ENCODE measurements at places on chromosomes 11 and 22.

DNA sequence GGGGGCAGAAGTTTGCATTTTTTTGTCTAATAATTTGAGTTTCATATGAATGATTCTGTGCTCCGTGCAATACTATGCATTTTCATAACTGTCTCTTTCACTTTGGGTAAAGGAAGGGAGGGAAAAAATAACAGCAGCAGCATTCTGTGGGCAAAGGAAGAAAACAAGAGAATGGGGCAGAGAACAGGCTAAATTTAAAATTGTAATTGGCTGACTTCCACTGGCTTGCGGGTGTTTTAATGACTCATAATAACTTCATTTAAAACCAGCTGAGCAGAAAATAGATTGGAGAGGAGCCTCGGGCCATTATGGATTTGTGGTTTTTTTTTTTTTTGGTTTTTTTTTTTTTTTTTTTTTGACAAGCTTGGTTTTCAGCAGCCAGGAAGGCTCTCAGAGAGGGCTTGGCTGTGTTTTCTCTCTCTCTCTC lies 107.4 kb downstream of the ZBTB16 start:
- no peak for DNase-seq

DNA sequence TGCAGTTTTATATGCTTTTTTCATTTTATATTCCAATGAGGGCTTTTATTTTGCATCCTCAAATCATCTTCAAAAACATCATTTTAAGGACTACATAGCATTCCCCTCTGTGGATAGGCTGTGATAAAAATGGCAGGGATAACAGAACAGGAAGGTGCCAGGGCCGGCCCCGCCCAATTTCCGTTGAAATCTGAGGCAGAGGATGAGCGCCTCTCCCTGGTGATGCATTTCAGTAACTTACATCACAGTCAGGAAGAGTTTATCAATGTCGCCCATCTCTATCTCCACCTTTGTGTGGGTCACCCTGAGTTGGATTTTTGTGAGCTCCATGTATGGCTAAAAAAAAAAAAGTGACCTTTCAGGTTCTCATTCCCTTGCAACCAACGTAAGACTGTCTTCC lies 201.6 kb downstream of the DSCAML1 start:
- DNase-seq: no peak

DNA sequence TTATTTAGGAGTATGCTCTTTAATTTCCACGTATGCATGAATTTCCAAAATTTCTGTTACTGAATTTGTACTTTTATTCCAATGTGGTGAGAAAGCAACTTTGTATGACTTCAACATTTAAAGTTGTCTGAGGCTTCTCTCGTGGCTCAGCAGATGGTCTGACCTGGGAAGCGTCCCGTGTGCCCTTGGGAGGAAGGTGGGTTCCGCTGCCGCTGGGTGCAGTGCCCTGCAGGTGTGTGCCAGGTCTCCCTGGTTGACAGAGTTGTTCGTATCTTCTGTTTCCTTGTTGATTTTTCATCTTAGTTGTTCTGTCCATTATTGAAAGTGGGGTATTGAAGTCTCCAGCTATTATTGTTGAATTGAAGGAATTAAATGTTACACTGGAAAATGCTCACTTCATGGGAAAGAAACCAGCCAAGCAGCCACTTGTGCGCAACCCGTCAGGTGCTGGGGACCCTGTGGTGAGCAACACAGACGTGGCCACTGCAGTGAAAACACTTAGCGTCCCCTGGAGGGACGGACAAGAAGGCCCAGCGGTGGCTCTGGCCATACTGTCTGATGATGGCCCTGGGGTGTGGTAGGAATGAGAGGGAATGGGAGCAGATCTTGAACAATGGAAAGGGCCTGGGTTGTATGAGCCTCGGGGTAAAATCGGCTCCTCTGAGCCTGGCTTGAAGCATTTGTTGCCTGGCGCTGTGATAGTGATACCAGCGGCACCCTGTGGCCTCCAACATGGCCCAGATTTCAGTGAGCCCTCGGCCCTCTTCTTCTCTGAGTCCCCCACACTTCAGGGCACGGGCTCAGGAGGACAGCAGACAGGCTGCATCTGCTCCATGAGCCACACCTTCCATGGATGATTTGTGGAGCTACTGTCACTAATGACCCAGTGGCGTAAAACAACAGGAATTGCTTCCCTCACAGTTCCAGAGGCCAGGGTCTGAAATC lies 31.5 kb upstream of the KRTAP5-7 start:
- no peak for DNase-seq

DNA sequence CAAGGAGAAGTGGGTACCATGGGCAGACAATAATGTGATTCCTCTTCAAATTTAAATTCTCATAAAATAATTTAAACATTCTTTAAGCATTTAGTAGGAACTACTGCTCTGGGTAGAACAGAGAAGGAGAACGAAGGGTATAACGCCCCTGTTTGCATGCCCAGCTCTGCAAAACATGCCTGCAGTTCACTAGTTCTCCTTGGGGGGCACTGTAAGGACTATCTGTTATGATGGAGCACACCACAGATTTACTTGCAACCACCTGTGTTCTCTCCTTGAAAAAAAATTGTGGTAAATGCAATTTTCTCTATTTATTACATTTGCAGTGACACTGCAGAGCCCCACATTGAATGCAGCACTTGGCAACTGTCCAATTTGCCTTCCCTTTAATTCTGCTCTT lies 100.3 kb downstream of the GUCY1A2 start:
- DNase-seq: no peak

GRCh38 chr11:12745787-12746186 lies 71.6 kb downstream of the TEAD1 start:
- no peak for DNase-seq

- DNase-seq: no peak
Observed at GRCh38 chr22:44108806-44109385, 71.8 kb upstream of the PARVG start.

DNA sequence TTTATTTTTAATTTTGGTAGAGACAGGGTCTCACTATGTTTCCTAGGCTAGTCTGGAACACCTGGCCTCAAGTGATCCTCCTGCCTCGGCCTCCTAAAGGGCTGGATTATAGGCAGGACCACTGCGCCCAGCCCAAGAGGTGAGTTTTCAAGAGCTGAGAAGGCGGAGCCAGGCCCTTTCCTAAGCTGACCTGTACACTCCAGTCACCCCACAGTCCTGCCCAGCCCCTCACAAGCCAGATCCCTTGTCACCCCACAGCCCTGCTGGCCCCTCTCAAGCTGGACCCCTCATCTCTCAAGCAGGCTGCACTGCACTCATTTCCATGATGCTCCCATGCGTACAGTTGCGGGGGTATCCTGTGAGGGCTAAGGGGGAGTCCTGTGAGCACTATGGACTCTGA lies 2.9 kb downstream of the DENND6B start:
- DNase-seq: no peak

DNA sequence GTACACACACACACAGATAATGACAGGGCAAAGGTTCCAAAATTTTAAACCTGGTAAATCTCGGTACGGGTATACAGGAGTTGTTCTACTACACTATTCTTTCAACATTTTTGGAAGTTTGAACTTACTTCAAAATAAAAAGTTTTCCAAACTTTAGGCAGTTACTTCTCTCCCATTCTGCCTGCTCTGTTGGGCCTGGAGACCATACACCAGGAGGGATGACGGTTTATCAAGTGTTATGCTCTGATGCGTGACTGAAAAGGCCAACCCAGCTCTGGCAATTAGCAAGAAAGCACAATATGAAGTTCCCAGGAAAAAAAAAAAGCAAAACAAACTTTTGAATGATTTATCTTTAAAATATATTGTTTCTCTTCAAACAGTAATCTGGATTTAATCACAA lies 969 bp downstream of the SERPIND1 start:
- no peak for DNase-seq

DNA sequence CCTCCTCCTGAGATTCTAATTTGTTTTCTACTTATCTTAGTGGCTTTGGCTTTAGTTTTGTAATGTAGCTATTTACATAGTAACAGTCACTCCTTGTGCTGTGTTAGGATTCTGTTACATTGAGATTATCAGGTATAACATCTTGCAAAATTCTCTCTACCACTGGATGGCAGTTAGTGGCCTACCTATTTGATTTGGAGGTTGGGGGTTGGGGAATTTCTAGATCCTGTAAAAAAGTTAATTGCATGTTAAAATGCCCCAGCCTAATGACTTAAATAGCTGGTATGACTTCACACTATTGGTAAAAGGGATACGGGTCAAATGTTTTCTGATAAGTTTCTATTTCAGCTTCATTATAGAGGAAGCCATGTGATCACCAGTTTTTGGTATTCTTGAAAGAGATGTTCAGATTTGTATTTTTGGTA lies 2.8 kb downstream of the GRK3 start:
- DNase-seq: no peak

- no peak for DNase-seq
Observed at GRCh38 chr11:69939551-69940245, 120.5 kb upstream of the FGF3 start.

GRCh38 chr11:92948116-92948515 lies 21.3 kb upstream of the MTNR1B start:
- DNase-seq: no peak

GRCh38 chr11:72828081-72828567 lies 13.9 kb downstream of the ATG16L2 start:
- DNase-seq: no peak

- no peak for DNase-seq
Observed at GRCh38 chr11:116239247-116239646, 533.5 kb downstream of the BUD13 start.

GRCh38 chr11:130522284-130522961 lies 74.0 kb downstream of the ADAMTS15 start:
- no peak for DNase-seq

DNA sequence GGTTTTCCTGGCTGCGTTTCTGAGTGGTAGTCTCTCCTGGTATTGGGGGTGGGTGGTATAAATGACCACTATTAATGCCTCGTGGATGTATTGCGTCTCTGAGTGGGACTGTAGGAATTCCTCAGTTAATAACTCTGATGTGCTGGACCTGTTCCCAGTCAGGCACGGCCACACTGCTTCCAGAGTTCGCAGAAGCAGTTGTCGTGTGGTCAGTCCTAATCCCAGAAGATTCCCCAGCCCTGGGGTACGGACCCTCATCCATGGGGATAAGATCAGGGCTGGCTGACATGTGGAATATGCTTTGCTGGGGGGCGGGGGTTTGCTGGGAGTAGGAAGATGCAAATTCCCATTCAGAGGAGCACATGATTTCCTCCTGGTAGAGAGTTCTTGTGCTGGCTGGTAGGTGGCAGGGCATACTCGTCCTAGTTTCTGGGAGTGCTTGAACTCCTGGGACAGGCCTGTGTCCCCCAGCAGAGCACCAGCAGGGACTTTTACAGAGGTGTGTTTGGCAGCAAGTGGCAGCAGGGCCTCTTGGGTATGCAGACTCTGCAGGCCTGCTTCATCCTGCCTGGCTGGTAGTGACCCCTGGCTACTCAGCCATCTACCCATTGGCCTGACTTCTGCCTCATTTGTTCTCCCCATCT lies 157.4 kb downstream of the NAV2 start:
- DNase-seq: no peak

DNA sequence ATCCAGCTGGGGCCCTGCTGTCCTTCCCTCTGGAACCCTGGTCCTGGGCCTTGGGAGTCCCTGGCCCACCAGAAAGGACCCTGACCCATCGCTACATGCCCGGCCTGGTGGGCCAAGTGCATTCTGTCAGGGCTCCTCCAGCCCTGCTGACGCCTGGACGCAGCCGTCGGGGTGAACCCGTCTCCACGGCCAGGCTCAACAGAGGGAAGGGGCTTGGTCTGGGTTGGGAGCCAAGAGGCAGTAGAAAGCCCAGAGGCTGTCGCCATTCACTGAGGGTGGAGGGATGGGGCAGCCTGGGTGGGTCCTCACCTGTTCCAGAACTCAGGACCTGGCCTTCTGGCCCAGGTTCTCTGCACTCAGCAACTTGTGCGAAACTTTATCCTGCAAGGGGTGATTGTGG lies 39.0 kb downstream of the TOLLIP start:
- DNase-seq: no peak

GRCh38 chr11:70048279-70049024 lies 29.7 kb upstream of the ANO1 start:
- DNase-seq: no peak

- DNase-seq: no peak
Observed at GRCh38 chr11:121996574-121996973, 119.4 kb downstream of the BLID start.

DNA sequence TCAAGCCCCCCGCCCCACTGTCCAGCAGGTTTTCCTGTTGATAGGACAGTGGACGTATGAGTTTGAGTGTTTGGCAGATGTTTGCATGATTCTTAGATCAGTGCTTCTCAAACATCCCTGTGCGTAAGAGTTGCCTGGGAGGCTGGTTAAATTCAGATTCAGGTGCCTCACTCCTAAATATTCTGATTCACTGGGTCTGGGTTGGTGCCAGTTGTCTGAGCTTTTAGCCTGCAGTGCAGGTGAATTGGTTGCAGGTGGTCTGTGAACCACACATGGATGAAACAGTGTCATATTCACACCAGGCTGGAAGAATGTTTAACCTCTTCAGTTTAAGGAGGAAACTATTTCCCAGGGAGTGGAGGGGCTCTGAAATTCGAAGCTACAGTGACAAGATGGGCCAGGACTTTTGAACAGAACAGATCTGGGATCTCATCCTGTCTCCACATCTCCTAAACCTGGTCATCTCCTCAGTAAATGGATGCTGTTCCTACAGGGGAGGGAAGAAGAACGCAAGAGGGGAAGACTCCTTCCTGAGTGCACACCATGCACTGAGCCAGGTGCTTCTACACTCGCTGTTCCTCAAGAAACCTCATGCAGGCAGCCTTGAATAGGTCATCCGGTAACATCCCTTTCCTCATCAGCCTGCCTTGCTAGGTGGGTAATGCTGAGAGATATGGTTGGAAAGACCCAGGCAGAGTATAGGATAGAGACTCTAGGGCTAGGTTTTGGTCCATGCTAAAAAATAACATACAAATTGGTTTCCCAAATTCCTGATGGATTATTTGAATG lies 47.8 kb downstream of the TEAD1 start:
- no peak for DNase-seq

DNA sequence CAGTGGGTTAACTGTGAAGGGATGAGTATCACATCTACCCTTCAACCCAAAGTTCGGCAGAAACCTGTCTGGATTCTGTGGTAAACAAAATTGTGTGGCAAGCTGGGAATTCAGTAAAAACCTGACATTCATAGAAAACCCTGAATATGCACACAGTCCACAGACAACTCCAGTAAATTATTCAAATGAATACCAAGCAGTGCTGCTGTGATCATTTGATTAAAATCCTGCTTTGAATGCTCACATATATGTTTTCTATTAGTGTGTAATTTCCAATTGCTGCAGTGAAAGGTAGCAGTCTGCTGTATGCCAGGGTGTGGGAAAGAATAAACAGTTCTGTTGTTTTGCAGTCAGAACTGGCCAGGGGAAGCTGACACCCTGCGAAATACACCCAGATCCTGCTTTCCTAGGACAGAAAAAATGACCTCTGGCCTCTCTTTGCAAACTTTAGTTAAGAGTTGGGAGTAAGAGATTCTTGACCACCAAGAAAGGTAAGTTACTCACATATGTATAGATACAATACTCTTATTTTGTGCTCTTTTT lies 217.8 kb downstream of the FAM76B start:
- no peak for DNase-seq

Measured in stimulated activated effector memory CD8-positive, alpha-beta T cell treated with anti-CD3 and anti-CD28 coated beads, Interleukin-12 subunit alpha, Interleukin-12 subunit beta, amount 100 ng/mL, for 72 hours (primary cell).